Right kidney (tissue), 9 donors: ENCODE measurements at places on chromosomes 13 and 19.

DNA sequence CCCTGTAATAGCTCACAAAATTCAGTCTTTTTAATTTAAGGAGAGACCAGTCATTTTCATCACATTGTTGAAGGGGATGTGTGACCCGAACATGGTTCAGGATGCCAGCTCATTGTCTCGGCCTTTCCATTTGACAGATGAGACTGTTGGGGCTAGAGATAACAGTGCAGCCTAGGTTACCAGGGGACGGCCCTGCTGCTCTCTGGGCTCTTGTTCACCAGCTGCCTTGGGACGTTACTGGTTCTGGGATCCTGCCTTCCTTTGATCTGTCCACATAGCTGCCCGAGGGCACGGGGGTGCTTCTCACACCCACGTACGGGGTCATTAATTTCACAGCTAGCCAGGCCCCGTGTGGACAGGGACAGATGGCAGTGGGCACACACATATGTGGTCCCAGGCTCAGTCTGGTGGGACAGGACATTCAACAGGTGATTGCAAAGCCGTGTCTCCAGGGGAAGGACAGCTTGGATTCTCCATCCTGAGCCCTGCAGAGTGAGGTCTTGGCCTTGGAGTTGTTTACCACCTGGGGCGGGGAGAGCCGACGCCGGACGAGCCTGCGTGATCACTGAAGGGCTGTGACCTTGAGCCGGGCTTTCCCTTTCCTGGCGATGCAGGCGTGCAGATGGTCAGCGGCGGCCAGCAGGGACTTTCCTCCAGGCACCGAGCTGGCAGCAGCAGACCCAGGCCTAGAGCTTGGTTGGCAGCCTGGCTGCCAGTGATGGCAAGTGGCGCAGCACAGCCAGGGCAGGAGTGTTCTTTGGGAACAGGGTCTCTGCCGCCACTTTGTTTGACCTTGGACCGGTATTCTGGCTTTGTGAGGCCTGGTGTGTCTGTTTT is 26.7 kb upstream of the NPAS1 start:
- DNase-seq, result no peak

- DNase-seq, result no peak
Measured at GRCh38 chr19:1135454-1135853, 31.7 kb downstream of the GPX4 start.

DNA sequence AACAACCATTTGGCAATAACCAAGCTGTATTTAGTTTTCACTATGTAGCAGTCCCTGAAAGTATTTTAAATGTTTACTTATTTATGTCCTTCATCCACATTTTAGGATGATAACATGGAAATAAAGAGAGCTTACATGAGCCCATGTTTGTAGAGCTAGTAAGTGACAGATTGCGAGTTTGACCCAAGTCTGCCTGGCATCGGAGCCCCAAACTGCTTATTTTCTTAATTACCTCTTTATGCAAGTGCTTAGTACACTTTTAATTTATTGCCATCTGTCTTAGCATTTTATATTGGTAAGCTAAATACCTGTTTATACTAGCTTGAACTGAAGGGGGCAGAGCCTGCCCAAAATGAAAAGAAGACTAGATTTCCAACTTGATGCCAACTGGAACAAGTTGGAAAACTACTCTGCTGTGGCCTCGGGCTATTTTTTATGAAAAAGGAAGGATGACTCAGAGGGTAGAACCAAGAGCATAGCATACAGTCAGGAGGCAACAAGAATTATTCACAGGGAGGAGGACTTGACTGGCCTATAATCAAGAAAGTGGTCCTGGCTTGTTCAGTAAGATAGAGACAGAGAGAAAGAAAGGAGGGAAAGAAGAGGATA is 150.2 kb downstream of the NDFIP2 start:
- DNase-seq, result no peak

- DNase-seq, result no peak
Measured at GRCh38 chr13:78325585-78325984, 277.8 kb downstream of the POU4F1 start.

DNA sequence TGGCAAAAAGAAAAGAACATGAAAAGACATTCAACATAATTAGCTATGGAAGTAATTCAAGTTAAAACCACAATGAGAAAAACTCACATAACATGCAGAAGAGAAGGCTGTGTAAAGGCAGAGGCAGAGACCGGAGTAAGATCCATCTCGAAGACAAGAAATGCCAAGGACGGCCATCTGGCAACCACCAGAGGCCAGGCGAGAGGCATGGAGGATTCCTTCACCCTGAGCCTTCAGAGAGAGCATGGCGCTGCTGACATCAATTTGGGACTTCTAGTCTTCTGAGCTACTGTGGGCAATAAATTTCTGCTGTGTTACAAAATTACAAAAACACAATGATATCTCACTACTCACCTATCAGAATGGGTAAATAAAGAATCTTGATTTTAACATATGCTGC is 381.0 kb downstream of the TSHZ3 start:
- no peak for DNase-seq

- DNase-seq, result peak; percentile 32
Measured at GRCh38 chr19:58395979-58396627, 647 bp downstream of the RNF225 start.

DNA sequence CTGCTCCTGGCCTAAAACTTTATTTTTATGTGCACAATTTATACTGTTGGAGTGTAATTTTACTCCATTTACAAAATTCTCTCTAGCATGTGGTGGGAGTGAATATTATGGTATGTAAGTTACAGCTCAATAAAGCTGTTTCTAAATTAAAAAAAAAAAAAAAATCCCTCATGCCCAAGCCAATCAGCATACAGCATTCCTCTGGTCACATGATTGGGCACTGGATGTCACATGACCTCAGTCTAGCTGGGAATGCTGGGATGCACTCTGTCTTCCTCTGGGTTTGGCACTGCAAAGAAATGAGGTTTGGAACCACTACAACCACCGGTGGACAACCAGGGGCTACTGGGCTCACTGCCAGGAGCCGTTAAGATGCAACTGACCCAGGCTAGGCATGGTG is 67.6 kb downstream of the ZNF557 start:
- DNase-seq, result no peak

DNA sequence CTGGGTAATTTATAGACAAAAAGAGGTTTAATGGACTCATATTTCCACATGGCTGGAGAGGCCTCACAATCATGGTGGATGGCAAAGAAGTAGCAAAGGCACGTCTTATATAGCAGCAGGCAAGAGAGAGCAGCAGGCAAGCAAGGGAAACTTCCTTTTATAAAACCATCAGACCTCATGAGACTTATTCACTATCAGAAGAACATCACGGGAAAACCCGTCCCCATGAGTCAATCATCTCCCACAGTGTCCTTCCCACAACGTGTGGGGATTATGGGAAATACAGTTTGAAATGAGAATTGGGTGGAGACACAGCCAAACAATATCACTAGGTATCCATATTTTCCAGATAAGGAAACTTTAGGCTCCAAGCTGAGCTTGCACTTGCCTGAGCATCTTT is 9.5 kb upstream of the CYP2B6 start:
- no peak for DNase-seq

DNA sequence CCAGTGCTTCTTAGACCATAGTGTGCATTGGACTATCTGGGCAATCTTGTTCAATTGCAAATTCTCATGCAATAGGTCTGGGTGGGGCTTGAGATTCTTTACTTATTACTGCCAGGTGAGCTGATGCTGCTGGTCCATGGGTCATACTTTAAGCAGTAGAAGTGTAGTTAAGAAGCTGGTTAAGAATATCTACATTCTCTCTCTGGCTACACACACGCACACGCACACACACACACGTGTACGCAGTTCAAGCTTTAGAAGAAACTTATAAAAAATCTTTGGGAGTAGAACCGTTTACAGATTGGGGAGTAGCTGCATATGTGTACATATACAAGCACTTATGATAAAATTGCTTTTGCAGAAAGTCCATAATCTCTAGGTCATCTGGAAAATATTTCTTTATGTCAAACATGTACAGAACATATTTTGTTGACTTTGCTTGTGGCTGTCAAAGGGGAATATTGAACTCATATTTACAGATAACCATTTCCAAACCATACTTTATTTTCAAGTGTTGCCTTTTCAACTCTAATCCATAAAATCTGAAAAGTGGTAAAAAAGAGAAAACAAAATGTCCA is 99.7 kb downstream of the GPC6 start:
- no peak for DNase-seq

GRCh38 chr13:67643516-67644055 is 413.4 kb upstream of the PCDH9 start:
- no peak for DNase-seq

DNA sequence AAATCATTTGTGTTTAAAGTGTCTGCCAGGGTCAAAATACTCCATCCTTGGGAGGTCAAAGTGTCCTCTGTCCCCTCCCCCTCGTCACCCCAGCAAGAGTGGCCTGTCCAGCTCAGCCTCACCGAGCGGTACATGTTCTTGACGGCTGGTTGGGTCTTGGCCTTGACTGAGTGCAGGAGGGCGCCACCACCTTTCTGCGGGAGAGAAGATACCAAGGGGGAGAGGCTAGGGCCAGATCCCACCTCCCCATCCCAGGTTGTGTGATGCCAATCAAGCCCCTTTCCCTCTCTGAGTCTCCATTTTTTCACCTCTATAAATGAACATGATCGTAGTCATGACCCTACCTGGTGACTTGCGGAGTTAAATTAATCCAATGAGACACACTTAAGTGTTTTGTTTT is 6.1 kb downstream of the CRB3 start:
- DNase-seq, result no peak

DNA sequence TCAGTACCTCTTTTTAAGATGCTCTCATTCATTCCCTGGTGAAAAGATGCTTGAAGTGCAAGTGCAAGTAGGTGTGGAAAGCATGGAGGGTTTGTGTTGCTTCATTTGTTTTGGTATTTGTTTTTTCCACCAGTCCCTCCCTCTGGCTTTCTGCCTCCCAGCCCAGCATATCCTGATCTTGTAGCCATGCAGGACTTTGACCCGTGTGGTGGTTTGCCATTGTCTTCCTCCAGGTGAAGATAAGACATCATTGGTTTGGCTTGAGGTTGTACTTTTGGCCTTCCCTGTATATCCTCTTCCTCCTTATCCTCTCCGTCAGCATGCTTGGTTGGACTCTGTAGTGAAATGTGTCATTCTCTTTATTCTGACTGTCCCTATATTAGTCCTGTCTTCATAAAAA is 9.1 kb downstream of the SPINT2 start:
- no peak for DNase-seq

DNA sequence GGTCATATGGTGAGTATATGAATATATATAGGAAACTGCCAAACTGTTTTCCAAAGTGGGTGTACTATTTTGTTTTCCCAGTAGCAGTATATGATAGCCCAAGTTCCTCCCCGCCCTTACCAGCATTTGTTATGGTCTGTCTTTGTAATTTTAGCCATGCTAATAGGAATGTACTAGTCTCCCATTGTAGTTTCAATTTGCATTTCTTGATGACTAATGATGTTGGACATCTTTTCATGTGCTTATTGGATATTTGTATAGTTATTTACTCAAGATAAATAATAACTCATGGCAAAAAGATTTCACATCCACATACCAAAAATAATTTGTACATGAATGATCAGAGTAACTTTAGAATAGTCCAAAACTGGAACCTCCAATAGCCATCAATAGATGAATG is 75.3 kb upstream of the SERP2 start:
- no peak for DNase-seq

GRCh38 chr19:57321751-57322150 is 1.5 kb downstream of the ZNF543 start:
- DNase-seq, result no peak

DNA sequence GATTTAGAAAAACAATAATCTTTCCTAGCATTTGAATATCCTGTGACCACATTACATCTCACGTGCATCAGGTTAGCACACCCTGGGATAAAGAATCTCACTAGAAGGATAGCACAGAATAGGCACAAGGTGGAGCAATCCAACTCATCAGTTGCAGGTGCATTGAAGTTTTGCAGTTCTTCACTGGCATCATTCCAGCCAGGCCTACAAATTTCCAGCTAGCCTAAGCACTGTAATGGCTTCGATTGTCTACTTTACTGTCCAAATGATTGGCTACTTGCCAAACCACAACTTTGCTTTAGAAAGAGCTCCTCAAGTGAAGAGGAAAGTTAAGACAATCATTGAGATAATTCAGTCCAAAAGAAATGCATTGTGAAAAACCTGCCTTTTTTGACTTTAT is 89.5 kb downstream of the SPRY2 start:
- no peak for DNase-seq

- no peak for DNase-seq
Measured at GRCh38 chr13:41891119-41891518, 69.8 kb downstream of the VWA8 start.

GRCh38 chr13:21089830-21090229 is 28.4 kb upstream of the LATS2 start:
- no peak for DNase-seq

DNA sequence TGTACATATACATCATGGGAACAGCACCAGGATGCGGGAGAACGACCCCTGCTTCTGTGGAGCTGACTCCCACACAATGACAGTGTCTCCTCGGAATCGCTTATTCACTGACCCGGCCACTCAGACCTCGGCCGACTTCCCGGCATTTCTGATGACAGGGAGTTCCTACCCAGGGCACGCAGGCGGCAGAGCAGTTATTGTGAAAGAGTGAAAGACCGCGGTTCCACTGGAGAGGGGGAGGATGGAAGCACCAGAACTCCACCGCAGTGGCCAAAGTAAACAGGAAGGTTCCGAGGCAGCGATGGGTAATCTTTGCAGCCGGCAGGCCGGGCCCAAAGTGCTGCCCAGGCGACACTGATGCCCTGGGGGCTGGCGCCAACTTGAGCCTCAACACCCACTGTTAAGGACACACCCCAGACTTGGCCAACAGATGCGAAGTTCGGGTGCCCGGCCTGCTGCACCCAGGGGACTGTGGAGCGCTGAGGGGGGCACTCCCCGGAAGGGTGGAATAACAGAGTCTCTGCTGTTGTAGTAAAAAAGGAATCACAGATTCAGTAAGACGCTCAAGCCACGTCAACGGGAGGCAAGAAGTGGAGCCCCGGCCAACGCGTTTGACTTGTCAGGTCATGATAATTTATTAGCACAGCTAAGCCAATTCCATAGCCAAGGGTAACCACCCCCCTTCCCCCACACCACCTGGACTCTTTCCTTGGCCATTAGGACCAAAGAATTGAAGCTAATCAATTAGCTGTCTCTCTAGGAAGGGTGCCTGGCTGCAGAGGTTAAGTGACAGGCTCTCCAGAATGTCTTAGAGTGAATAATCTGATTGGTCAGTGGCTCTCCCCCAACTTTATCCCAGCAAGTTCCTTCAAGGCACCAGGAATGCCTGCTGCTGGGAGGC is 5.8 kb downstream of the MLLT1 start:
- peak; percentile 47 for DNase-seq

GRCh38 chr19:23263870-23264590 is 13.8 kb upstream of the ZNF724 start:
- no peak for DNase-seq

- no peak for DNase-seq
Measured at GRCh38 chr13:101949681-101950080, 452.2 kb downstream of the FGF14 start.

GRCh38 chr19:40639638-40639982 is 38.4 kb downstream of the LTBP4 start:
- DNase-seq, result no peak

DNA sequence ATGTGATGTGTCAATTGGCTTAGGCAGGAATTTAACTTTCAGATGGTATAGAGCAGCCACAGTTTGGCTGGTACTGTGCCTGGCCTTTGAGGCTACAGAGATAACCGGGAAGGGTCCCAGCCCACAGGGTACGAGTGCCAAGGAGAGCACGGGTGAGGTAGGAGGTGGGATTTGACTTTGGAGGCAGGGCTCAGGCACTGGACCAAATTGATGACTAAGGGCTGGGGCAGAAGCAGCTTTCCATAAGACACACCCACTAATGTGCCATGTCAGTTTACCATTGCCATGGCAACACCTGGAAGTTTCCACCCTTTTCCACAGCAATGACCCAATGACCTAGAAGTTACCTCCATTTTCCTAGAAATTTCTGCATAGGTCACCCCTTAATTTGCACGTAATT is 466.2 kb downstream of the TSHZ3 start:
- DNase-seq, result no peak
